ENCODE measurements at places on chromosomes 2 and 18. TPM values are rescaled to one million over a fixed set of nuclear protein-coding genes. Genes with fewer than 3 reads are reported as not detected.

The GPR35 gene
- total RNA-seq = 0.20 TPM

The AMER3 gene
- not detected for total RNA-seq

The TRIM54 gene
- not detected for total RNA-seq

The CNGA3 gene
- total RNA-seq = not detected

The UGT1A4 gene
- total RNA-seq = not detected
